ENCODE measurements at places on chromosomes 1 and 21.
A peak's percentile ranks its signal among the peaks of the same experiment; 100 is the strongest.

GRCh38 chr1:100229681-100230443 lies 19.8 kb downstream of the DBT start:
- DNase-seq = no peak

DNA sequence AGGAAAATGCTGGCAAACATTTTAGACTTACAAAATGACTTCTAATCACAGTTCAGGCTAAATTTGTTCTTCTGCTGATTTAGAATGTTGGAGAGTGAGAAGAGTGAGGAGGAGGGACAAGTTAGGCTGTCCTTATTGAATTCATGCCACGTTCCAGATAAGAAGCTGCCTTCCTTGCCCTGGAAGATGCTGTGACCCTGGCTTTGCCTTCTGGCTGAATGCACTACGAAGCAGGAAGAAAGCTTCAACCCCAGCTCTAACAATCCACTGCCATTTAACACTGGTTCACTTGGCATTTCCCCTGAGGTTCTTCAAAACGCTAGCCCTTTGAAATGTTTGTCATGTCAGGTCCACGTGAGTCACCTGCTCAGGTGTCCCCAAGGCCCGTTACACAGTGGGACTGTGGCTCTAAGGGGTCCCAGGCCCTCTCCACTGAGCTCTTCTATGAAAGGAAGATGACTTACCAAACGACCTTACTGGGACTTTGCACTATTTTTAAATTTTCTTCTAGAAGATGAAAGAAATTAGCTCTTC lies 30.0 kb upstream of the LRRC8C start:
- peak; percentile 40 for DNase-seq

DNA sequence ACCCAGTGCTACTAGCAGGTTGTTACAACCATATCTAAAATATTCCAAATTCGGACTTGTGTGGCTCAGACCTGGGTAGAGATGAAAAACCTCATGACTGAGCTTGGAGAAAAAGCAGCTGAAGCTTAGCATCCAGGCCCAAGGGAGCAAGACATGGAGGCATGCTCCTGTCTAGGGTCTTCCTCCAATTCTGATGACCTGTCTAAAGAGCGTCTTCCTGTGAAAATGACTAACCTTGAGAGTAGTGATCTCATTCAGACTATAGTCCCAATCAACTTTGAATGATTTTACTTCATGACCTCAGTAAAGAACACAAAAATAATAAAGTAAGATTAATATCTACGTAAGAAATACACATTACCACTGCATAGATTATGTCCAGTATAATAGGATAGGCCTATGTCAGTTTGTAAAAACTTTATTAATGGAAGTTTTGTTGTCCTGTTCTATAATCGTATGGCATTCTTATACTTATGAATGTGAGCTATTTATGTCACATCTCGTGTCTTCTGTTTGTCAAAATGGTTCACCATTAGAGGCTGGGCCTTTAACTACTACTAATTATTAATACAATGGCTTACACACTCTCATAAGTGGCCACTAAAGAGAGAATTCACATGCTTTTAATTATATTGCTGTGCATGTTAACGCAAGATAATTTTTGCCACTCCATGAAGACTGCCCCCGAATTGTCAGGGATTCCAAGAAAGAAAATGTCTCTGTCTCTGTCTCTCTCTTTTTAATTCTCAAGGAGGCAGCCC lies 201.3 kb downstream of the NCAM2 start:
- DNase-seq = no peak

- DNase-seq = no peak
Observed at GRCh38 chr1:151519667-151520066, 8.5 kb downstream of the CGN start.

GRCh38 chr1:44634606-44635189 lies 39.6 kb downstream of the TMEM53 start:
- no peak for DNase-seq

GRCh38 chr1:106768077-106768476 lies 288.4 kb upstream of the PRMT6 start:
- DNase-seq = no peak
